Large intestine (tissue), 12 donors: ENCODE measurements at places on chromosomes 16 and 17.

DNA sequence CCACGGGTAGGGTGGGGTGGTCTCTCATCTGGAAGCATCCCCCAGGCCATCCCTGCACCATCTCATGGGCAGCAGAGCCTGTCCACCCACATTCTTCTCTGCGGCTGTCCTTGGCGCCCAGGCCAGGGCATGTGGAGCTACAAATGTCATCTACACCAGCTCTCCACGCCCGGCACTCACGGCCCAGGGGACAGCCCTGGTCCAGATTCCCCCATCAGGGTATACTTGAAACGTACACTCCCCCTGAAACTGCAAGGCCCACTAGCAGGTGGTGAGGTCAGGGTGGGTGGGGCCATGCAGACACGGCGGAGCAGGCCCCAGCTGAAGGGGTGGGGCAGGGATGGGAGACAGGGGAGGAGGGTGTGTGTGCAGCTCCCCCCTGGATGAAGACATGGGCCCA lies 3.2 kb upstream of the SOX8 start:
- no peak for DNase-seq

DNA sequence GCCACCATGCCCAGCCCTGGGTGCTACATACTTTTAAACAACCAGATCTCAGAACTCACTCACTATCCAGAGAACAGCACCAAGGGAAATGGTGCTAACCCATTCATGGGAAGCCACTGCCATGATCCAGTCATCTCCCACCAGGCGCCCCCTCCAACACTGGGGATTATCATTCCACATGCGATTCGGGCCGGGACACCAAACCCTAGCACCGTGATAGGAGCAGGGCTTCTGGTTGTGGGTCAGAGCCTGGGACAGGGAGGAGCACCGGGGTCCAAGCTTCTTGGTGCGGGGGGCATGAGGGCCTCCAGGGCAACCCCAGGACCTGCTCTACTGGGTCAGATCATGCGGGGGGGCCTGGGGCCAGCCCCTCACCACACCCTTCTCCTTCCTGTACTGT lies 4.5 kb downstream of the TMEM235 start:
- DNase-seq, result no peak

- DNase-seq, result peak; percentile 64
Observed at GRCh38 chr17:43755389-43755875, 3.2 kb downstream of the SOST start.

DNA sequence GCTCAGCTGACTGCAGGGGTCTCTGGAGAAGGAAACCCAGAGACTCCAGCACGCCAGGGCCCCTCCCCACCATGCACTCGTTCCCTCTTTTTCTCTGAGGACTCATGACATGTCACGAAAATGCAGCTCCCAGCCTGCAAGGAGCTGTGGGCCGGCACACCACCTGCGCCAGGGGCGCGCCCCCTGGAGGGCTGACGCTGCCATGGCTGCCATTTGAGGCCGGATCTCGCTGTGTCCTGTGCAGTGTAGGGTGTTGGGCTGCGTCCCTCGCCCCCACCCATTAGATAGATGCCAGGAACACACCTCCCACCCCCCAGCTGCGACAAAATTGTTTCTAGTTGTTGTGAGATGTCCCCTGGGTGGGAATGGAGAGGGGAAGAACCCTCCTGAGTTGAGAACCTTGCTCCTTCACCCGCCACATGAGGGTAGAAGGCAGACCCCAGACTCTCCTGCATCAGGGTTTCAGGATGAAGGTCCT lies 8.2 kb downstream of the SYNGR2 start:
- peak; percentile 63 for DNase-seq
